WTC11 (cell line): ENCODE measurements at places on chromosomes 5 and 9. TPM values are rescaled to one million over a fixed set of nuclear protein-coding genes. Genes with fewer than 3 reads are reported as not detected.

DNA sequence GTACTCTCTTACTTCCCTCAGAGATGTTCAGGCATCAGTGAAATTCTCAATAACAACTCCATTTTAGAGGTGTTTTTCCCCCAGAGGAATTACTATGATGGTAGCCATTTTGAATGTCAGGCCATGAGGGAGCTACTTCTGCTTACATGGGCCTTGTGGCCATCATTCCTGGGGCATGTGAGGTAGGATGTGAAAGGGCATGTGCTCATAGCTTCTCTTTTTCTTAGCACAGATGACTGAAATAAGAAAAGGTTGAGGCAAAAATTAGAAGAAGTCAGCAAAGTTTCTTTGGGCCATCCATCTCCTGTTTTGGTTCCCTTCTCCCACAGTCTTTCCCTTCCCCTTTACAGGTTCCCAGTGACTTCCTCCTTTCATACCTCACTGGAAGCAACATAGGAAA is 68.8 kb downstream of the FEM1C start:
- no peak for DNase-seq

GRCh38 chr5:2695200-2695891 is 56.1 kb downstream of the IRX2 start:
- DNase-seq: no peak

DNA sequence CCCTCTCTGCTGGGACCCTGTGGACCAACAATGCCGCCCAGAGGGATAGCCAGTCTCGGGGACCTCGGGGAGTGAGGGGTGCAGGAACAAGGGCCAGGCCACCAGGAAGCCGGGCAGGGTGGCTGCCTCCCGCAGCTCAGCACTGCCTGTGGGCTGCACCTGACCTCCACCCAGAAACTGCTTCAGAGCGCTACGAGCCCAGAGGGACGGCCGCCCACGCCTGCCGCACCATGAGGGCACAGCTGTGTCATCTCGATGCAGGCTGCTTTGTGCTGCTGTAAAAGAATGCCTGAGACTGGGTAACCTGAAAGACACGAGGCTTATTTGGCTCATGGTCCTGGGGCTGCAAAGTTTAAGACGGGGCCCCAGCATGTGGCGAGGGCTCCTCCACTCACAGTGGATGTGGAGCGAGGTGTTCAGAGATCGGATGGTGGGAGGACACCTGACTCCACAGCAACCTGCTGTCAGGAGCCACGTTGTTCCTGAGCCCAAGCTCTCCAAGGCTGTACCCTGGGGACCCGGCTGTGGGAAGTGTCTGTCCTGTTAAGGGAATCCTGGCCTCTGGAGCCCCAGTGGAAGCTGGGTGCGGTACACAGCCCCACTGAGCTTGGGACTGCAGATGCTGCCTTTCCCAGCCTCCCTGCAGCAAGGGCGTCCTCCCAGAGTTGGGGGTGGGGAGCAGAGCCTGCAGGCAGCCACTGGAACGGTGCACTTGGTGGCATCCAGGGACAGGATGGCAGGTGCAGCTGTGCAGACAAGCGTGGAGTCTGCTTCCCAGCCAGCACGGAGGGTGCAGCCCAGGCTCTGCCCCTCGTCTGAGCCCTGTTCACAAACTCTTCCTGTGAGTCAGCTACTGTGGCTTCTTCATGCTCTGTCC is 11.8 kb upstream of the ZDHHC11 start:
- DNase-seq: no peak

DNA sequence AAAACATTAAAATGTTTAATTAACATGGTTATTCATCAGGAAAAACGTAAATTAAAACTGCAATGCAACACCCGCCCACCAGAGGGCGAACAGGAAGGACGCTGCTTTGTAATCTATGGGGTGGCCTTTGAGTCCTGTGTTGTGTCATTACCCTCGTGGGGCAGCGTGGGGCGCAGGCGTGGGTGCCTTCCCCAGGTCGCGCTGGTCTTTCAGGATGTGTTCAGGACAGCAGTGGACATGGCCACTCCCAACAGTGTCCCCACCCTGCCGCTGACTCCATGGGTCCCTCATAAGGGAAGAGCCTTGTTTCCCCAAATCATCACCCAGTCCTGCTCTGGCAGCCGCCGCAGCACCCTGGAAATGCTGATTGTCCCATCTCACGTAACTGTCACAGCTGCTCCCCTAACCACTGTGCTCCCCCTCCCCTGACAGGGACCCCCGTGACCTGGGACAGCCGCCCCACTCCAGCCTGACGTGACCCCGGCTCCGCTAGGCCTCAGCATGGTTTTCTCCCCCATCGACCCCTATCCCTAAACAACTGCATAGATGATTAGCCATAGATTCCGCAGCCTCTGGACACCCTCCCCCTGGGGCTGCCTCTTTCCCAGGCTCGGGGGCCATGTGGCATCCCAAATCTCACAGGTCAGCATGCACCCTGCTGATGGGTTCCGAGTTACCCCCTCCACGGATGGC is 36.4 kb downstream of the GLT6D1 start:
- DNase-seq: peak; percentile 70

DNA sequence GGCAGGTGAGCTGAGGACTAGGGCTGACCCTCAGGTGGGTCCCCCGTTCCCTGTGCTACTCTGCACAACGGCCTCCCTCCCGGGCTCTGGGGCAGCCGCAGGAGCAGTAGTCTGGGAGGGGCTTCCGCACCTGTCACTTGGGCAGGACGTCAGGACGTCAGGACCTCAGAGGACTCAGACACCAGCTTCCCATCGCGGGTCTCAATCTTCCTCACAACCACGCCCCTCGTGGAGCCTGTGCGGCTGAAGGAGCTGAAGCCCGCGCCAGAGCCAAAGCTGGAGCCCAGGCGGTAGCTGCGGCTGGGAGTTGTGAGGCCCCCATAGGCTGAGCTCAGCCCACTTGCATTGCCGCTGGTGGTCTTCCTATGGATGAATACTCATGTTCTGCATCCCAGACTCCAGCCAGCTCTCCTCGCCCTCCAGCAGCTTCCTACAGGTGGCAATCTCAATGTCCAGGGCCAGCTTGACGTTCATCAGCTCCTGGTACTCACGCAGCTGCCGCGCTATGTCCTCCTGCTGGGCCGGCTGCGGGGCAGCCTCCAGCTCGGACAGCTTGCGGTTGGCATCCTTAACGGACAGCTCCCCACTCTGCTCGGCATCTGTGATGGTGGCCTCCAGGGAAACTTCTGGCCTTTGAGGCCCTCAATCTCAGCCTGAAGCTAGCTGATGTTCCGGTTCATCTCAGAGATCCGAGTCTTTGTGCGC is 381.4 kb upstream of the RGMB start:
- peak; percentile 13 for DNase-seq

DNA sequence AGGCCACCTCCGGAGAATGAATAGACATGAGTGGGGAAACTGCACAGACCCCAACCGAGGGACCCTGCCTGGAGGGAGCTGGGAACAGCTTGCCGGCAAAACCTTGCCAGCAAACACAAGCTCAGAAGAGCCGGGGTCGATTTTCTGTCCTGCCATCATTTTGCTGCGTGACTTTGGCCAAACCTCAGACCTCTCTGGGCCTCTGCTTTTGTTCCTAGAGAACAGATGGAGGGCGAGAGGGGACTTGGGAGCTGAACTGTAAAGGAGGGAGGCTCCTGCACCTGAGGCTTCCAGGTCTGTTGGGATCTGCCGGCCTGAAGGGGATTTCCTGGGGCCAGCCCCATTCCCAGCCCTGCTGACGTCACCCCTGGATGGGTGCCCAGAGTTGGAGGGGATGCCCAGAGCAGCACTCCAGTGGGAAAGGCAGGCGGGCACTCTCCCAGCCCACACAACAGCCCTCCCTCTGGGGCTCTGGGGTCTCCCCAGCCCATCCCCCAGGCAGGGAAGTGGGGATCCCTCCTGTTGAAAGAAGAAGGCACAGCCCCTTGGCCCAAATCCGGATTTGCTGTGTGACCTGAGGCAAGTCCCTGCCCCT is 40.4 kb upstream of the SYNPO start:
- no peak for DNase-seq

DNA sequence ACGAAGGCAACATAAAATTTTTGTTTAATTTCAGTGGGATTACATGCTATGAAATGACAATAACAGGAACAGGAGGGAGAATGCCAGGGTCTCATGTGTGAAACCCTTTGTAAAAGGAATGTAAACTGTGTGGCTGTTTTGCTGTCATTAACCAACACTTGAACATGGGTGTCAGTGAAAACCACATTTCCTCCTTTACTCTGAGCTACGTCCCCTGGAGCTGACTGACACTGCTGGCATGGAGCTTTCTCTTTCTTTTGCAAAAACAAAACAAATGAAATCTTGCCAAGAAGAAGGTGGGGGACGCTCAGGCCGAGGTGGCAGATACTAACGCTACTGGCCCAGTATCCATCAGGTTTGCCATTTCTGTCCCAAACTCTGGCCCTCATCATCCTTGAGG is 121.4 kb downstream of the DMRT2 start:
- no peak for DNase-seq

DNA sequence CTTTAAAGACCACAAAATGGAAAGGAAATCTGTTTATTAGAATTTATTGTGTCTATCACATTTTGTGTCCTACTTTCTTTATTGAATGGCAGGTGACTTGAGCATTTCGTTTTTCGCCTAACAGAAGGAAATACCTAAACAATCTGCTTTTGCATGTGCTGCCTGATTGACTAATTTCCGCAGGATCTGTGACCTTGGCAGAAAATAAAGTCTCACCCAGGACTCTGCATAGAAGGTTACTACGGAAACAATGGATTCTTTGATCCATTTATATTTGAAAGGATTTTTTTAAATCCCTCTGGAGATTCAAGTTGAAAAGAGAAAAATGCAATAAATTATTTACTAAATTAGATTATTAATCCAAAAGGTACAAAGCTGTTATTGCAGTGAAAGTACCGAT is 61.0 kb upstream of the CAST start:
- DNase-seq: no peak

- no peak for DNase-seq
Observed at GRCh38 chr5:115718927-115719326, 93.1 kb upstream of the TMED7 start.

- no peak for DNase-seq
Observed at GRCh38 chr5:17235731-17236330, 18.4 kb downstream of the BASP1 start.

DNA sequence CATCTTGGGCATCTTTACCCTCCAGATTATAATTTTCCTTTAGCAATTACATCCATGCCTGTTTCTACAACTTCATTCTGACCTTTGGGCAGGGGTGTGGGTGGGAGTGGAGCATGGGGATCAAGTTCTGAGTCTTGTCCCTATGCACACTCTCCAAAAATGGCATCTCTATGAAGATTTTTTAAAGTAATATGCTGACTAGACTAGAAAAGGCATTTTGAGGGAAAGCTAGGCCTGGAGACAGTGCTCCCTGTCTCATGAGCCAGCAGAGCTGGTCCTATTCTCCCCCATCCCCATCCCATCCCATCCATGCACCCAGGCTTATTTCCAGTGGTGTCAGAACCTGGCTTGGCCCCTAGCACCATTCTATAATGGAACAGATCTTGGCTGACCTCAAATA is 398.0 kb upstream of the SLC24A2 start:
- DNase-seq: no peak

- DNase-seq: peak; percentile 42
Observed at GRCh38 chr5:132526290-132526973, 16.9 kb downstream of the IL5 start.

DNA sequence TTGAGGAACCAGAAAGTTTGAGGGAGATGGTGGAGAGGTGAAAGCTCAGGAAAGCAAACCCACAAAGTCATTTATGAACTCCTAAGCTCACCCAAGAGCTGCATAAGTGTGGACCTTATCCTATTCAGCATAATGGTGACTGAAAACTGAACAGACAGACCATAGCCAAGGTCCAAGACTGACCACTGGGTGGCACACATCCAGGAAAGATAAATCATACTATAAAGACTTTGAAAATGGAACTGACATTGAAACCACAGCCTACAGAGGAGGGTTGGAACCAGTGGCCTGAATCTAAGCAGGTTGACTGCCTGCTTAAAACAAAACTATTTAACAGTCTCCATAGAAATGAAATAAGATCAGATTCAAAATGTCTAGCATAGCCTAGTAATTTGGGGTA is 121.0 kb upstream of the RGS7BP start:
- peak; percentile 24 for DNase-seq

- DNase-seq: no peak
Observed at GRCh38 chr5:91125916-91126315, 257.2 kb downstream of the ARRDC3 start.

- no peak for DNase-seq
Observed at GRCh38 chr9:6708732-6709131, 49.0 kb upstream of the KDM4C start.

DNA sequence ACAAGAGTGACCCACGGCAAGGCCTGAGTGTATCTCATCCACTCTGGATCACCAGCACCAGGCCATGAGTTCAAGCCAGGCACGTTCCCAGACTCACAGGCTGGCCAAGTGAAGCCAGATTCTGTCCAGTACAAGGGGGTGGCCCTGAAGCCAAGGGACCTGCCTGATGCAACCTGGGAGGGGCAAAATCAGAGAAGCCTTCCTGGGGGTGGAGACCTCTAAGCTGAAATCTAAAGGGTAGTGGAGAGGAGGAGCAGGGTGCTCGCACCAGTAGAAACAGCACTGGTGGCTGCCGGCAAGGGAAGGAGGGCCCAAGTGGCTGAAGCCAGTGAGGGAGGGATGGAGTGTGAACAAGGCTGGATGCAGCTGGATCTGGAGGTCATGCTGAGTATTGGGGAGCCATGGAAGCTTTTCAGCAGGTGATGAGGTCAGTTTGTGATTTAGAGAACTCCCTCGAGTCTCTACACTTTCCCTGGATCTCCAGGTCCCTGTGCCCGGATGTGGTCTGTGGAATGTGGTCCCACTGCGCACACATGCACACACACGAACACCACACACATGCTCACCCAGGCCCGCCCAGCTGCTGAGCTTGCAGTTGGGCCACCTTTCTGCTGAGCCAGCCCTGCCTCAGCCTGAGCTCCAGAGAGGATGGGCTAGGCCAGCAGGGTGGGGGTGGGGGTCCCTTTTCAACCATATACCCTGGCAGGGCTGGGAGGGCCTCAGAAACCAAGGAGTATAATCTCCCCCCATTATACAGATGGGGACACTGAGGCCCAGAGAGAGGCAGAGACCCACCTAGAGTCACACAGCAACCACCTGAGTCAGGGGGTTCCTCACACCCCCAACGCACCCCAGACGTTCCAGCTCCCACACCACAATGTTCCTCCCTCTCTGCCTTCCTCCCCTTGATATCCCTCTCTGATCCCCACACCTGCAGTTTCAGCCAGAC is 1.6 kb downstream of the PIP5KL1 start:
- no peak for DNase-seq

LARP1 gene
- total RNA-seq: 360 to 406 TPM (median 378 TPM) in 3 replicates

CA9 gene
- total RNA-seq: 1.0 to 2.1 TPM (median 1.4 TPM) in 3 replicates

ZCCHC9 gene
- total RNA-seq: 30.4 to 30.8 TPM (median 30.8 TPM) in 3 replicates

GRM6 gene
- 0.05 to 0.33 TPM in 2 of 3 replicates, not detected in the other for total RNA-seq

MEIKIN gene
- total RNA-seq: not detected in 3 replicates
